ENCODE measurements at places on chromosomes 5 and 9.

DNA sequence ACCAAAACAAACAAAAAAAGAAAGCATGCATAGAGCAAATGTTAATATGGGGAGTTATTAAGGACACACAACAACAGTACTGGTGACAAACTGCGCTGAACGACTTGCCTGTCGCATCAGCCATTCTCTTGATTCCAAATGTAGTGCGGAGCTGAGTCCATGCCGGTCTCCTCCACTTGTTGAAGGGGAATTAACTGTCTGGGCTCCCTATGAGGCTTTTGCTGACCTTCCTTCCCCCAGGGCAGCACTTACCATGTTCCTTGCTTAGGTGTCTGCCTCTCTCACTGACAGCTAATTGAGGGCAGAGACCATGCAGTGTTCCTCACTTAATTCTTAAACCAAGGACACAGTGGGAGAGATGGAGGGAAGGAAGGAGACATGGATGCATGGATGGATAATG is 40.8 kb upstream of the FAT2 start:
- DNase-seq = no peak

DNA sequence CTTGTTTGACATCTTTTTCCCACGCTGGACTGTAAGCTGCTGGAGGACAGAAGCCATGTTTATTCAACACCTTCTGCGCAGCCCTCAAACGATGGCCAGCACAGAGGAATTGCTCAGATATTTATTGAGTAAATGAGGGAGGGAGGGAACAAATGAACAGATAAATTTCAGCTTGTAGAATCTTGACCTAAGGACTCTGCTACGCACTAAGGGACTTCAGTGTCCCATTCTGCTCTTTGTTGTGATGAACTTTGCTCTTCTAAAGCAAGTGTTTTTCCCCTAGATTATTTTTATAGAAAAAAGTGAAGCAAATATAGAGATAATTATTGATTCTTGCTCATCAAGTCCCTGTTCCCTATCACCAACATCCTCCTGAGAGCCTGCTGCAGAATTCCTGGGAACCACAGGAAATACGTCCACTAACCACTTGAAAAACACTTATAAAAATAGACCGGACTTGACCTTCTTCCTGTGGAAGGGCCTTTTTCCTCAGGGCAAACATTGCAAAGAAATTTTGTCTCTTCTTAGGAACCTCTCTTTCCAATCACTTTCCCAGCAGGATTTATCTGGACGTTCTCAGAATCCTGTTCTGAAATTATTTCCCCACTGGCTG is 54.9 kb downstream of the FGF1 start:
- no peak for DNase-seq

DNA sequence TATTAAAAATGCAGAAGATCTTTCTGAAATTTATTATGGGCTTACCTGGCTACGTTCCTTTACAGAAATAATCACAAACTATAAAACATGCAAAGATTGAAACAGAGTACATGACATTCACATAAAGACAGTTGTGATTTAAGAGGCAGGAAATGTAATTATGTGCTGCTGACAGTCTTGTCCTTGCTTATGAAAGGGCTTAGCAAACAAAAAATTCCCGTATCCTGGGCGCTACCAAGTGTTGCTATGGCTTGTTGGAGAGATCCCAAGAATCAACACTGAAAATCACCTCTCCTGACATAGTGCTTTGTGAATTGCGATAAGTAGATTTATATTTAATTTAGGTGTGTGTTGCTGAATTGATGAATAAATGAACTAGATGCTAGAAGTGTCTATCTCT is 352.5 kb upstream of the C9orf72 start:
- DNase-seq = no peak

GRCh38 chr9:87324613-87325194 is 173.0 kb upstream of the DAPK1 start:
- no peak for DNase-seq

- DNase-seq = no peak
These were observed 330.7 kb downstream of the PDE4D start for GRCh38 chr5:59562756-59563389.

- DNase-seq = no peak
These were observed 6.1 kb downstream of the NDFIP1 start for GRCh38 chr5:142114687-142115086.

DNA sequence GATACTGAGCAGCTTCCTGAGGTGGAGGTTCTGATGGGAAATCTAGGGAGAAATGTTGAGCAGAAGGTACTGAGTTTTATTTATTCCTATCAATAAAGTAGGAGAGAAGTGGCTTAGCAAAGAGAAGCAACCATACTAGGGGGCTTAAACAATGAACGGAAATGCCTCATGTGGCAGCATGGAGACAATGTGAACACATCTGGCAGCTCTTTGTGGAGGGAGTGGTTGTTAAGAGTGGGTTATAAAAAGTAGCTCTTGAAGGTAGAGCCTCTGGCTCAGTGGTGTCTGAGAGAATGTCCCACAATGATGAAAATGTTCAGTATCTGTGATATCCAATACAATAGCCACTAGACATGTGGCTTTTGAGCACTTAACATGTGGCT is 52.7 kb upstream of the EQTN start:
- DNase-seq = no peak

GRCh38 chr9:108150736-108151586 is 661.4 kb upstream of the KLF4 start:
- no peak for DNase-seq

- no peak for DNase-seq
These were observed 12.4 kb upstream of the FGF10 start for GRCh38 chr5:44401611-44402010.

- DNase-seq = no peak
These were observed 57.4 kb downstream of the SERINC5 start for GRCh38 chr5:80198399-80198798.

GRCh38 chr5:89662499-89662898 is 747.1 kb downstream of the CETN3 start:
- no peak for DNase-seq

DNA sequence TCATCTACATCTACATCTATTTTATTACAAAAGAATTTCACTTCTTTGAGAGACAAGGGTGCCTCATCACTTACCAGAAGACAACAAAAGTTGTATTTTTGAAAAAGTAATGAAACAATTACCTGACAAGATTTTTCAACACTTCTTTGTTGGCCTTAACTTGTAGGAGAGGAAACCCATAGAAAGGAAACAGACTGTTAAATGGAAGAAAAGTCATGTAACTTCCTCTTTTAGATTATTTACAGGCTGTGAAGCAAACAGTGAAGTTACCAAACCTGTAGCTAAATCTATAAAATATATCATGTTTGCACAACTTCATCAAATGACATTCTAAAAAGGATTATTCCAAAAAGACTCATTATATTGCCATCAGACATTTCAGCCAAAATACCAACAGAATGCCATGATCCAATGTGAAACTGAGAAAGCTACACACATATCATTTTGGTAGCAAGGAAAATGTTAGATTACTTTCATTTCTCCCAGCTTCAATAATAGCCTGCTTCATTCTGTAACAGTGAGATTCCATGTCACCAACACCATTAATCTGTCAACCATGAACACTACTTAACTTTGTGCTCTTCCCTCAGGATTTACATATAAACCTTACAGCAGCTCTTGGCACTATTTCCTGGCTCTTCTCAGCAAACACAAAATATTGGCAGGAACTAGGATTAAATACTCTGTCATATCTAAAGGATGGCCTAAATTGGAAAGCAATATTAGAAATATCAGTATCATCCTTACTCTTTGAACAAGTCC is 122.5 kb downstream of the MCTP1 start:
- no peak for DNase-seq

Data from activated CD4-positive, CD25-positive, alpha-beta regulatory T cell treated with anti-CD3 and anti-CD28 coated beads, Interleukin-2, amount 50 U/mL, for 16 hours (primary cell).